ENCODE measurements at places on chromosomes 3 and 15.

GRCh38 chr3:170707899-170708298, 122.0 kb upstream of the SLC7A14 start:
- DNase-seq: no peak

GRCh38 chr15:40893019-40893670, 1.1 kb upstream of the VPS18 start:
- no peak for DNase-seq

DNA sequence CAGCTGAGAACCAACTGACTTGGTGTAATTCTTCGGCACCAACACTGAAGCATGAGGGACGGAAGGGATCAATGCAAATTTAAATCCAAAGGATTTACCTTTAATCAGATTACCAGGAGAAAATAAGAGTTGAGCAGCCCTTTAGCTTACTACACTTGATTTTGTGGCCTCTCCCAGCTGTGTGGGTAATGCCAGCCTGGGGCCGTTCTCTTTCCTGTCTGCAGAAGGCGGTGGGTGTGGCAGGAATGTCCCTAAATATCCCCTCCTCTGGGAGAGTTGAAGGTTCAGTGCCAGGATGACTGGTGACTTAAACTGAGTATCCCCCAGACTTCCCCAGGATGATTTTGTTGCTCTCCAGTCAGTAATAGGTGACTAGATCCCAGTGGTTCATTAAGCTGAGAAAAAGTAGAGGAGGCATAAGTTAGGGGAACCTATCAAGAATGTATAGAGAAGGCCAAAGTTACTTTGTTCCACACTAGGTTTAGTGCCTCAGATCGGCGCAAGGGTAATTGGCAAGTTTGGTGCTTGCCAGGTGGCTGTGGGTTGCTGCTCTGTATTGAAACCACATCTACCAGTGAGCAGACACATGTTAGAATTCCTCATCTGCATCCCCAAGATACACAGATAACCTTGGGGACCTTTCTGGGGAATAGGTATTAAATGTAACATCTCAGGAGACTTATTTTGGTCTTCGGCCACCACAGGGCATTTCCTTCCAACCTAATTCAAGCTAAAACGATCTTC, 23.1 kb downstream of the MAPKBP1 start:
- no peak for DNase-seq

DNA sequence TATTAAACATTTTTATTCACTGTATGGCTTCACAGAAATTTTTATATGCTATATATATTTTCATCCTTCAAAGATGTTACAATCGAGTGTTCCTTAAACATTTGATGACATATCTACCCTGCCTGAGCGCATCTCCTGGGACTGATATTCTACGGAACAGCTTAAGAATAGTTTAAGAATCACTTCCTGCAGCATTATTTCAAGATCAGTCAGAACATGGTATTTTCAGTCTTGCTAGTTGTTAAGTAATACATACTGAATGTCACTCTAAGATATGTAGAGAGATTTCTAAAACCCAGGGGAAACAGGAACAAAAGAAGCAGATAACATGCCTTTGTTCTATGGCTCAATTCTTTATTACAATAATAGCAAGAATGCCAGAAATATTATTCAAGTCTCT, 8.7 kb downstream of the COL8A1 start:
- no peak for DNase-seq

DNA sequence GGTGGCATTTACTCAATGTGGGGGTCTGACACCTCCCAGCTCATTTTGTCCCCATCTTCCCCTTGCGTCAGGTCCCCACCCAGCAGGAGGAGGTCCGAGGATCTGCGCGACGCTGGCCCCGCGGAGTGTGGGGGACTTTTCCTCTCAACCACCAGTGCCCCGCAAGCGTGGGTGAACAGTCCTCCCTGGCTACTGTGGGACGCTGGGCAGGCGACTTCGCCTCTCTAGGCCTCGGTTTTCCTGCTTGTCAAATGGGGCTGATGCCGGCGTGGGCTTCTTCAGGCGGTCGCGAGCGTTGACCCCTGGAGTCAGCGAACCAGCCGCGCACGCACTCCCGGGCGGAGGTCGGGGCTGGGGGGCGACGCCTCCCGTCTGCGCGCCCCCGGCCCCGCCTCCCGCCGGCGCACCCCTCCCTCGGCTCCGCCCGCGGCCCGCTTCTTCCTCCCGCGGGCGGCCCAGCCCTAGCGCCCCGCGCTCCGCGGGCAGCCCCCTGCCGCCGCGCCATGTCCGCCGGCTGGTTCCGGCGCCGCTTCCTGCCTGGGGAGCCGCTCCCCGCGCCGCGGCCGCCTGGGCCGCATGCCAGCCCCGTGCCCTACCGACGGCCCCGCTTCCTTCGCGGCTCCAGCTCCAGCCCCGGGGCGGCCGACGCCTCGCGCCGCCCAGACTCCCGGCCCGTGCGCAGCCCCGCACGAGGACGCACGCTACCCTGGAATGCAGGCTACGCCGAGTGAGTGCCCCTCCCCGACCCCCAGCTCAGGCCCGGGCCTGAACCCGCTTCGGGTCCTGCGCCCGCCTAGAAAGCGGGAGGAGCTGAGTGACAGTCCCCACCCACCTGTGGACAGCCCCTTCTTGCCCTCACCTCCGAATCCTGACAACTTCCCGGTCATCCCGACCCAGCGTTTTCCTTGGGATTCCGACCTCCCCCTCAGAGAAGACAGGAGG, at the start of gene PPM1M:
PPM1M (plus strand) TSS at position 438 of the 942 bp plus-strand sequence; CDS start at position 504, 66 bp downstream.
- DNase-seq: peak; percentile 40

GRCh38 chr15:48800811-48801455, 9.9 kb downstream of the CEP152 start:
- no peak for DNase-seq

DNA sequence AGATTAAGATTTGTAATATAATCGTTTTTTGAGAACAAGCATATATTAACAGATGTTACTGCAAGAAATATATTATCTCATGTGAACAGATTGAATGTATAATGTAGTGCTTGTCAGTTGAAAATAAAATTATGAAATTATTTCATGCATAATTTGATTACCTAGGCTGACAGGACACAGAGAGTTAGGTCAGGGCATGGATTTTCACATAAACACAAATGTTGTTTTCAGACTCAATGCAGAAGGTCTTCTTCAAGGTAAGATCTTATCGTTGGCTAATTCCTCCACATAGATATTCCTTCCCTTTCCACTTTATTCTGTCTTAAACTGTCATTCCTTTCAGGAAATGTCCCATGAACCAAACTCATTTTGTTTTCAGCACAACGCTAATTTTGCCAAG, 20.1 kb upstream of the TM4SF1 start:
- no peak for DNase-seq

- no peak for DNase-seq
Measured at GRCh38 chr3:59558906-59559720, 509.3 kb upstream of the CFAP20DC start.

DNA sequence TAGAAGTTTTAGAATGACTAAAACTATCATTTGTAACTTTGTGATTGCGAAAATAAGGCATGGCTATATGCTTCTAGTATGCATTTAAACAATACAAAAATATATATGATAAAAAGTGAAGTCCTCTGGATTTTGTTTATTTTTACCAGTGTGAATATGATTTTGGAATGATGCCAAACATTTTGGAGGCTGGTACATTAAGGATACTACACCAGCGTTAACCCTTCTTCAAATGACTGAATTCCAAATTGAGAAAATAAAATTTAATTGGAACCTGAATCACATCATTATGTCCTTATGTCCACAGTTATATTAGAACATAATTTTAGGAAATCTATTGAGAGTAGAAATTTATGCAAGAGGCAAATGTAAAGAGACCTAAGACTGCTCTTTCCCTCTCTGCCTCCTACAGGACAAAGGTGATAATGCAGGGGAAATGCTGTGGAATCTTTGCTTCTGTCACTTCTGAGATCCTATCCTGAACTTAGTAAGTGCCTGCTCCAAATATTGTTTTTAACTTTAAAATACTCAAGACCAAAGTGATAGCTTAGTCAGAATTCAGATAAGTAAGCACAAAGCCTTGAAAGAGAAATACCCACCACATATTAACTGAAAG, 121.1 kb upstream of the NANOGP8 start:
- no peak for DNase-seq

DNA sequence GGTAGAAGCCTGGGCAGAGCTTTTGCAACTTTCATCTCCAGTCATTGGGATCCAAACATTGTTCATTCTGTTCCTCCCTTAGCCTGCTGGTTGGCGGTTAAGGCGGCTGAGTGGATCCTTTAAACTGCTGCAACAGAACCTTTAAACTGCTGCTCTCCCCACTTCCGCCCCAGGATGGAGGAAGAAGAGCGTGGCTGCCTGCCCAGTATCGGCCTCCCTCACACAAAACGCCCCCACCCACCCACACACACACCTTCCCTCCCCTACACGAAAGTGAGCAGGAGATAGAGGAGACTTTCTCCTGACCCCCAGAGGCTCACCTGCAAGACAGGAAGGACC, 460 bp upstream of the ZMAT3 start:
- DNase-seq: no peak

GRCh38 chr3:24270204-24270691, 224.4 kb downstream of the THRB start:
- DNase-seq: no peak
